ENCODE measurements at places on chromosomes 7 and 10. TPM values are rescaled to one million over a fixed set of nuclear protein-coding genes. Genes with fewer than 3 reads are reported as not detected.

UNCX gene
- total RNA-seq: not detected

OR13A1 gene
- not detected for total RNA-seq

COMTD1 gene
- 15.9 TPM for total RNA-seq

ZNF365 gene
- total RNA-seq: 7.8 TPM

CDK14 gene
- 17.9 TPM for total RNA-seq

TRPV5 gene
- total RNA-seq: not detected

CDNF gene
- 0.32 TPM for total RNA-seq

CALU gene
- 563 TPM for total RNA-seq

CDK1 gene
- 88.8 TPM for total RNA-seq

AKR1B15 gene
- not detected for total RNA-seq

CALD1 gene
- 255 TPM for total RNA-seq

C10orf53 gene
- not detected for total RNA-seq

ELAPOR2 gene
- total RNA-seq: 18.2 TPM

NAT16 gene
- not detected for total RNA-seq

CALCR gene
- not detected for total RNA-seq

STEAP4 gene
- total RNA-seq: not detected

GNAI1 gene
- 13.3 TPM for total RNA-seq

ELMO1 gene
- total RNA-seq: 28.3 TPM

UCN3 gene
- not detected for total RNA-seq

ERVW-1 gene
- not detected for total RNA-seq

PSD gene
- total RNA-seq: under 0.01 TPM

ELFN1 gene
- total RNA-seq: 3.9 TPM

ITIH5 gene
- total RNA-seq: not detected

HSPA14 gene
- 23.1 TPM for total RNA-seq

GTF2I gene
- total RNA-seq: 86.1 TPM

GSAP gene
- 5.9 TPM for total RNA-seq

HOXA11 gene
- 10.3 TPM for total RNA-seq

SEMA3D gene
- 0.46 TPM for total RNA-seq

GRM8 gene
- total RNA-seq: not detected

RNF32 gene
- total RNA-seq: 0.15 TPM
